ENCODE measurements at places on chromosomes 3 and 15.

GRCh38 chr3:62169906-62170660 lies 203.3 kb downstream of the FEZF2 start:
- no peak for DNase-seq

GRCh38 chr3:156976933-156977332 lies 150.8 kb downstream of the LEKR1 start:
- DNase-seq: no peak

DNA sequence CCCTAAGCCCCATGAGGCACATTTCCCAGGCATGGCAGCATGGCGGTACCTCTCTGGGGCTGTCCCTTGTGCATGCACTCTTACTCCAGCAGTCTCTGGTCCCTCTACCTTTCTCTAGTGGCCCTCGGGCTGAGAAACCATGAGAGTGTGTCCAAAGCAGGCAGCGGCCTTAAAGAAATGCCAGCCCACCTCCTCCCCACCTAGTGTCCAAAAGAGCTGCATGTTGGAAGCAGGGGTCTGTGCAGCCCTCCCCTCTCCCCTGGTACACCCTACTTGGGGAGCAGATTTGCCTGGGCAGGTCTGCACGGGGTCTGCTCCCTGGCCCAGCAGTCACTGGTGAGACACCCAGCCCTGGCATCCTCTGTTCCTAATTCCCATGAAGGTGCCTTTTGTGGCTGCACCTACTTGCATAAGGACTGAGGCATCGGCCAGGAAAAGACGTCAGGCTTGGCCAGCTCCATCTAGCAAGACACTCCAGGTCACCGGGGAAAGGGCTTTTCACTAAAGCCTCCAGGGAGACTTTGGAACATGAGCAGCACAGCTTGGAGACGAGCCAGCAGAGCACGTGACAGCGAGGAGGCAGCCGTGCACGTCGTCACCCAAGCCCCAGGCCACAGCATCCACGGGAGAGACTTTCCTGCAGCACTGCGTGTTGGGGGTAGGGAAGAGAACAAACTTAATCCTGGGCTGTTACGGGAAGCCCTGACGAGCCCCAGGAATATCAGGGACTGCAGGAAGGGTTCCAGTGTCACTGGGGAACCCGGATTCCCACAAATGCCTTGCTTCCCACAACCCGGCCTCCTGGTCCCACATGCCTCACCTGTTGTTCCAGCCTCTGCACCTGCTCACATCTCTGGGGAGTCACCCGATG lies 38.8 kb downstream of the TM2D3 start:
- no peak for DNase-seq

DNA sequence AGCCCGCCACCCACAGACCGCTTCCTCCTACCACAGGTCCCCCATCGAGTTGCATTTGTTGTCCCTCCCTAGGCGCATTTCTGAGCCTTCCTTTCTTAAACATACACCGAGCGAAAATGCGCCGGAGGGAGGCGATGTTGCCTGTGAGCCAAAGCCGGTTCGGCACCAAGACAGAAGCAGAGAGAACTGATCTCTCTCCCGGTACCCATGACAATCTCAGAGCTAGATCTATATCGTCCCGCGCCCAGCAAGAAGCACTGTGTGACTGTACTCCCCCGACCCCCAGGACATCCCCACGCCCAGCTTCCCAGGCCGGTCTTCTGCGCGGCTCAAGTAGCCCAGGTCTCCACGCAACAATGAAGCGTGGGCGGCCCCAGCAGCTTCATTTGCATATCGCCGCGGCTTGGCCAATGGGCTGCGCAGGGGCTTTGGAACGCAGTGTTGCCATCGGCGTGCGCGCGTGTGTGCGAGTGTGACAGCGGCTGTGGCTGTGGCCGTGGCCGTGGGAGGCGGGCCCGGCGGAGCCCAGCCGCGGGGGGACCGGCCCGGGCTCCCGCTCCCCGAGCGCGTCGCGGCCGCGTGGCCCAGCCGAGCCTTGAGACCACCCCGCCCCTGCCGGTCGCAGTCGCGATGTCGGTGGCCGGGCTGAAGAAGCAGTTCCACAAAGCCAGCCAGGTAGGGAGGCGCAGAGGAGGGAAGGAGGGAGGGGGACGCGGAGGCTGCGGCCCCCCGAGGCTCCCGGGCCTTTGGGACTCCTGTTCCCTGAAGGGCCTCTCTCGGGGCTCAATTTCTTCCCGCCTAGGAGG lies at the start of gene SH3GL3:
Gene SH3GL3, plus strand, starts transcription at position 438 of the 806 bp plus-strand sequence. Its CDS starts 193 bp downstream, at position 631.
- DNase-seq: peak; percentile 15

DNA sequence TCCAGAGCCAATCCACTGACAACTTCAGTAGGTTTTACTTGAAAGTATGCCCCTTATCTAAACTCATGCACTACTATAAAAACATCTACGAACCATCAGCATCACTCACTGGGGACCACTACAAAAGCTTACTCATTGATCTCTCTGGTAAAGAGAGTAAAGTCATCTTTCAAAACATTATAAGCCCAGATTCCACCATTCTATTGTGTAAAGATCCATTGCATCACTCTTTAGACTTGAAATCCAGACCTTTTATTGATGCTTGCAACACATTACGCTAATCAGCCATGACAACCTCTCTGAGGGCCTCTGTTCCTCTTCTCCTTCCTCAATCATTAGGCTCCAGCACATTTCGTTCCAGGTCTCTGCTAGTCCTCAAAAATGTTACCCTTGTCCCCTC lies 248.9 kb upstream of the WNT5A start:
- no peak for DNase-seq

GRCh38 chr15:89385596-89386331 lies 51.1 kb upstream of the POLG start:
- DNase-seq: no peak

DNA sequence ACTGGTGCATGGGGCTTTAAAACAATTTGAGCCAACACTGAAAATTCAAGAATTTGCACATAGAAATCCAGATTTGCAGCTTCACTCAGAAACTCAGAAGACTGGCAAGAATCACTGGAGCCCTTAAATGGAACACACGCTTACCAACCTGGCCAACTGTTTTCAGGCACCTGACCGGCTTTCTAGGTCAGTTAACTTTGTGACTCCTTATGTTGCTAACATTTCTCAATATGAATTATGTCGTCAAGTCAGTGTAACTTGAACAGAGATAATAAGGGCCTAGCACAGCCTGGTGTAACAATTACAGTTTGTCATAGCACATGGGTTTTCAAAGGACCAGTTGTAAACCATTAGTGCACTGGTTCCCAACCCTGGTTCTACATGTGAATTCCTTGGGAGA lies 6.8 kb downstream of the CERS3 start:
- no peak for DNase-seq

GRCh38 chr3:150319900-150320299 lies 88.2 kb upstream of the TSC22D2 start:
- DNase-seq: no peak

- no peak for DNase-seq
These were observed 26.5 kb upstream of the ACTL6A start for GRCh38 chr3:179536256-179536655.

DNA sequence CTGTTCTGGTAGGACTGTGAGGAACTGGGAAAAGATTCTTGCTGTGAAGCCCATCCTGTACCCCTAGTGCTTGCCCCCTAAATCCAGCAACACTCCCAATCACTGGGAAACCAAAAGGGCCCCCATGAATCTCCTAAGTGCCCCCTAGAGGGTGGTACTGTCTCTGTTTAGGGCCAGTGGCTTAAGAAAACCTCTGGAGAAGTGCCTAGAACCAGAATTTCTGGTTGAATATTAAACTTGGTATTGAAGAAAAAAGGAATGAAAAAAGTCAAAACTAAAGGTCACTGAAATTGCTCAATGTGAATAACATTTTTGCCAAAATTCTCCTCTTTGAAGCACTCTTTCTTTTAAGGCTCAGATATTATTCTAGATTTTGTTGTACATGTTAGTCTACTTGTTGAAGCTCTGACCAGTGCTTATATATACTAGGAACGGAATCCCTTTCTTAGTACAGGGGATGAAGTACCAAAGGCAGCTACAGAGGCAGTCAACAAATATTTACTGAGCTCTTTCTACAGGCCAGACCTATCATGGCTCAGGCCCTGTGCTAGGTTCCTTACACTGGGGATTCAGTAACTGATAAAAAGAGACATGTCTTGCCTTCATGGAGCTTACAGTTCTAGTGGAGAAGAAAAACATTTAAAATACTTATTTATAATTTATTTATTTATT lies 138.8 kb downstream of the MYLK start:
- DNase-seq: no peak

- DNase-seq: no peak
These were observed 3.2 kb downstream of the DTWD1 start for GRCh38 chr15:49624056-49624455.

- DNase-seq: no peak
These were observed 7.2 kb downstream of the SPG21 start for GRCh38 chr15:64982472-64982871.

GRCh38 chr3:170320461-170321121 lies 36.9 kb upstream of the SKIL start:
- no peak for DNase-seq

GRCh38 chr15:60667190-60667868 lies 188.4 kb upstream of the ICE2 start:
- DNase-seq: no peak

GRCh38 chr3:187464682-187465081 lies 96.5 kb downstream of the RTP4 start:
- no peak for DNase-seq

- no peak for DNase-seq
These were observed 239.0 kb upstream of the NAALADL2 start for GRCh38 chr3:174620138-174620537.

DNA sequence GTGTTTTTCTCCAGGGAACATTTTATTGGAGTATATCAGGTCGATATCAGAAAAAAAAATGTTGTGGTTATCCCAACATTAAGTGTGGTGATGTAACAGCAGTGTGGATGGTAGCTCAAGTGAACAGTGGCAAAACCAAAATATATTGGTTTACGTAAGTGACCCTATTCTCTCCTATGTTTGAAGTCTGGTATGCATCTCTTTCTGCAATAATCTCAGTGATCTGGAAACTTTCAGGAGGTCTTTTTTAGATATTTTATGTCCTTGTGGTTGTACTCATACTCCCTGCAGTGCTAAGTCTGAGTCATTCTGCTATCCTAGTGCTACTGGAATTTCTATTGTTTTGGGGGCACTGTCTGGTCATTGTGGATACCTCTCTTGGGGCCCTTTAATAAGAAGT lies 137.9 kb downstream of the SNRPN start:
- DNase-seq: no peak

- DNase-seq: no peak
These were observed 25.6 kb upstream of the ATP2B2 start for GRCh38 chr3:10531031-10531430.

DNA sequence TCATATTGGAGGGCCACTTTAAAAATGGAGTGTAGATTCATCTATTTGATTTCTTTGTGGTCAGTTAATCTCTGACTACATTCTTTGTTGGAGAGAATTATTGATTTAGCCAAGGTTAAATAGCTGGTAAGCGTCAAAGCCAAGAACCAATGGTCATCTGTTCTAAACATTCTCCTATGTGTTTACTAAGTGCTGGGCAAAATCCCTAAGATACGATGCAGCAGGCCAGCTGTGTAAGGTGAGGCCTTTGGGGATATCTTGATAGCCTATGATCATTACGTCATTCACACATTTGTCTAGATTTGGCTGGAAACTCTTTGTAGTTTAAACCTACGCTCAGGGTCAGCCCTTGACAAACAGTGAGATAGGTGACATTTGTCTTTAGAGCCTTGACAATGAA lies 236.2 kb downstream of the NR1D2 start:
- no peak for DNase-seq

GRCh38 chr3:166593776-166594175 lies 756.6 kb upstream of the BCHE start:
- DNase-seq: no peak

DNA sequence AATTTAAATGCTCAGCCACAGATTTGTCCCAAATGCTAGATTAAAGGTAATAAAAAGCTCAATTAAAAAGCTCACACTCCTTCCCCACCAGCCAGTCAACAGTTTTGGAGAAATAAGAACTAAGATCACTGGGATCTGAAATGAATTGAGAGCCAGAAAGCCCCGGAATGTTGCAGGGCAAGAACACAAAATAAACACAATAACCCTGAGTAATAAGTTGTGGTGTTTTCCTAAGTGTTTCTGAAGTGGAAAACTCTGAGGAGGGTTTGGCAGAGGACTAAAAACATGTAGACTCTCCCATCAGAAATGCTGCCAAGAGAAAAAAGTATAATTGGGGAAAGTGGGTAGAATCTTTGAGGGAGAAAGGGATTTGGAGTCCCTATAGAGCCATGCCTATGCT lies 127.8 kb downstream of the ABI3BP start:
- DNase-seq: no peak

DNA sequence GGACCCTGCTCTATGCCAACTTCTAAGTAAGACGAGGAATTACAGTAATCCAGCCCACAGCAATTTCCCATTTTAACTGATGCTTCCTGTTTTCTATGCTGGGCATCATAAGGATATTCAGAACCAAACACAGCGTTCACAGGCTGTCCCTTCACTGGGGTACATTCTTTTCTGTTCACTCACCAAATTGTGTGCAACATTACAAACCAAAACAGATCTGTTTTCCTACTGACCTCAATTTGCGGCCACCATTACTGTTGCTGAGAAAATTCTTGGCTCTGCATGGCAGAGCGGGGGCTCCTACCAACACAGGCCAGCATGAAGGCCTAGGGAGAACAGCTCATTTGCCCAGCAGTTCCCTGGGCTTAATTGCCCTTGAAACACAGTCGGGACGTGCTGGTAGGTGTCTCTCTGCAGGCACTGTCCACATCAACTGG lies 76.5 kb downstream of the MYO1E start:
- no peak for DNase-seq

DNA sequence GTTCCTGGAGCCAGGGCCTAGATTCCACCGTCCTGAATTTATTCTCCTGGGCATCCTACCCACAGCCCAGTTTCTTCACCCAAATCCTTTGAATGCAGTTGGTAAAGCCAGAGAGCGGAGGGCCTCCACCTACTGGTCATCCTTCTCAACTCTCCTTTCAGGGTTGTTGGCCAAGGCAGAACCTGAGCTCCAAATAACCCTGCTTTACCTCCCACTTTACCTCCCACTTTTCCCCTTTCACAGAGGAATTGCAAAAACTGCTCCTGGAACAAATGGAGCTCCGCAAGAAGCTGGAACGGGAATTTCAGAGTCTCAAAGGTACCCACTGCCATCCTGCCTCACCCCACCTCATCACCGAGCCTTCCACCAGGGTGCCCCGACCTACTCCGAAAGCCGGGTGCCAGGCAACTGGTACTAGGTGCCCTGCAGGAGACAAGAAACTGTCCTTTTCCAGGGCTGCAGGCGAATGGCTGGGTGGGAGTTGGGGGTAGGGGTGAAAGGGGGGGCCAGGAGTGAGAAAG lies 6.8 kb downstream of the SKOR1 start:
- no peak for DNase-seq

GRCh38 chr3:37920156-37920699 lies 58.5 kb downstream of the CTDSPL start:
- DNase-seq: no peak

- peak; percentile 68 for DNase-seq
These were observed 506 bp upstream of the ATP1B3 start for GRCh38 chr3:141875893-141876380.

Measured in T-helper 17 cell (primary cell).